Activated T-cell treated with anti-CD3 and anti-CD28 coated beads for 24 hours (primary cell): ENCODE measurements at places on chromosomes 2 and 18.

DNA sequence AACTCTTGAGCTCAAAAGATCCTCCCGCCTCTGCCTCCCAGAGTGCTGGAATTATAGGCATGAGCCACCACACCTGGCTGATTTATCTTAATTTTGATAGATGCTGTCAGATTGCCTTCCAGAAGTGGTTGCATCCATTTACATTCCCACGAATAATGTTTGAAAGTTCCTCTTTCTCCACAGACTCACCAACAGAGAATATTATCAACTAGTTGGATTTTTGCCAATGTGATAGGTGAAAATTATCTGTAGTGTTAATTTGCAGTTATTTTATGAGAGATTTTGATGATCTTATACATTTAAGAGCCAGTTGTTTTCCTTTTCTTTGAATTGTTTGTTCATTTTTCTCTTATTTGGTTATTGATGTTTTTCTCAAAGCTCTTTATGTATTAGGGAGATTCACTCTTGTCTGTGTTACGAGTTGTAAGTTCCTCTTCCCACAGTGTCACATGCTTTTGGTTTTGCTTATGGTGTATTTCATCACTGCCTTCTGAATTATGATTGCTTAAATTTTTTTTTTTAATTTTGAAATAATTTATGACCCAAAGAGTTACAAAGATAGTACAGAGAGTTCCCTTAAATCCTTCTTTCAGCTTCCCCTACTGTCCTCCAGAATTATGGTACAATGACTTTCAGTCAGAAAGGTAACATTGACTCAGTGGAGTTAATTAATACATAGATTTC, 20.7 kb upstream of the NT5DC4 start:
- no peak for DNase-seq

GRCh38 chr2:147100406-147101035, 744.3 kb upstream of the ACVR2A start:
- no peak for DNase-seq

DNA sequence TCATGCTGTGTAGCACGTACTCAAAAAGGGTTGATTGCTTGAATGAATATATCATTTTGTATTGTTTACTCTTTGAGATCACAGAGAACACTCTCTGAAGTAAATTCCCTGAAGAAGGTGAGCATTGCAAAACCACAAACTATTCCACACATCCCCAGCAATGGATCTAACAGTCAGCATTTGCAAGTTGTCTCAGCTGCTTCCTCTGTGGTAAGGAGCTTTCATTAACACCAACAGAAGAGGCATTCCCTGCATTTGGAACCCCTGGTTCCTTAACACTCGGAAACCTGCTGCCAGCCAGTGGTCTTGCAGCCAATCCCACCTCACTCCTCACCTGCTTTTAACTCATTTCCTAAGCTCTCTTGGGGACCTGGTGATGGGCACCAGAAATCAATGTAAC, 108.4 kb downstream of the IRS1 start:
- DNase-seq: no peak

DNA sequence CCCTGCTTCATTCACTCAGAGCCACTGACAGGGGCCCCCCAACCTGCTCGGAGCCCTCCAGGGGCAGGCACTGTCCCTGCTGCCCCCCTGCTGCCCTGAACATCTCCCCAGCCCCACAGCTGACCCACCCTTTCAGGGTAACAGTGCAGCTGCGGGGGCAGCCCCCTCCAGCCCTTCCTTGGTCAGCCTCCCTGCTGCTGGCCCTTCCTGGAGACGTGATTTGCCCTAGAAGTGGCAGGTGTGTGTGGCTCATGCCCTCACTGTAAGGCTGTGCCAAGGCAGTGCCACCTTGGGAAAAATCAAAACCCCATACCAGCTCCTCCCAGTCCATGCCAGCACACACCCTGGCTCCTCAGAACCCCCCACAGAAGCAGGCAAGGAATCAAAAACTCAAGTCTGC, 184.2 kb upstream of the HDAC4 start:
- no peak for DNase-seq

- no peak for DNase-seq
These were observed 49.9 kb upstream of the SERPINB2 start for GRCh38 chr18:63837590-63837989.

- DNase-seq: no peak
These were observed 78.4 kb upstream of the ARL5A start for GRCh38 chr2:151906633-151906998.

- DNase-seq: no peak
These were observed 33.5 kb downstream of the INPP4A start for GRCh38 chr2:98478088-98478551.

GRCh38 chr2:39413063-39413737, 23.9 kb downstream of the MAP4K3 start:
- DNase-seq: no peak

- DNase-seq: no peak
These were observed 271.2 kb downstream of the EN1 start for GRCh38 chr2:118576109-118576855.

DNA sequence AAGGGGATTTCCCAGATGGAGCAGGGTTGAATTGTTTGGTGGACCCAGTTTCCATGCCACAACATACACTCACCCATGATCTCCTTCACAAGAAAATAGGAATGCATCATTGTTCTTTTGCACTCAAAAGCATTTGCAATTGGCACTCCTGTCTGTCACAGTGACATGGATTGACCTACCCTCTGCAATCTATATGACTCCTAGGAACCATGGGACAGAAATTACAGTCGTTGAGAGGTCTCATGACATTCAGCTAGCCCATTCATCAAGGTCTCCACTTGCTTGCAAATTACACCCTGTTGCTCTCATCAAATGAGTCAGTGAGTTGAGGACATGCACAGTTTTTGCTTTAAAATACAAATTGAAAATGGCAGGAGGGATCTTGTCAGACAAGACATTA, 448.5 kb downstream of the LPIN1 start:
- no peak for DNase-seq

DNA sequence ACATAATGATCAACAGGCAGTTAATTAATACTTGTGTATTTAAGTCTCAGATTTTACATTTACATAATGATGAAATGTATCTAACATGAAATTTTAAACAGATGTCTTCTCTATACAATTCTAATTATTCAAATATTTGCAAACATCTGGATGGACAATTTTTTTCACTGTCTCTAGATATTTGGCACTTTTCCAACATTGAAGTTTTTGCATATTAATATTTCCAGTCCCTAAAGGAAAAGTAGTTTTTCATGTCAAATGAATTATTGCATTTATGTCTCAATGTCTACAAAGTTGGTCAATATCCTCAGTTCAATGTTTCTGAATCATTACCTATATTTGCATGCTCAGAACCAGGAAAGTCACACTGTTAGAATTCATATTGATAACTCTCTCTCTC, 560.9 kb upstream of the PKDCC start:
- DNase-seq: no peak

GRCh38 chr2:50602636-50603327, 429.1 kb downstream of the NRXN1 start:
- no peak for DNase-seq

DNA sequence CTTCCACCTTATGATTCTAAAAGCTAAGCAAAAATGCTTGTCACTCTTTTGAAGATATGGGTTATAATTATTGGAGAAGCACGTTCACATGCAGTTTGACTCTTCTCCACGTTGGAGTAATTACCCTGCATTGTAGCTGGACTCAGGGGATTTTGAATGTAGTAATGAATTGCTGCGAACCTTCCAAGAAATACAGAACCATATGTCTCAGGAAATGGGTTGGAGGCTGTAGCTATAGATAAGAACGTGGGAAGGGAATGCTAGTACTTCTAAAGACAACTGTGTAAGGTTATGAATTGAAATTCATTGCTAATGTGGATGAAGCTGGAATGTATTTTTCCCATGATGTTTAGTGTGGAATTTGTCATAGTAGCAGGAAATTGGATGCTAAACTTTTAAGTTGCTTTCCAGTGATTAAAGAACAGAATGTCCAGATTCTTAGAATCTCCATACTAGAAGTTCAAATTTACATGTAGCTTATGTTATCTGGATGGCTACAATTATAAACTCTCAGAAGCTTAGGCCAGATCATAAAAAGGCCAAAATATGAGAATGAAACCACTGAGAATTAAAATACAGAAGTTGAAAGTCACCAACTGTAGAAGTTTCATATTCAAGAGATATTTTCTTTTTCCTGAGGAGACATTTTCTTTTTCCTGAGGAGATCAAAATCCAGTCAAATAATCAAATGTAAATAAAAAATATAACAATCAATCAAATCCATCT, 27.3 kb upstream of the SPOPL start:
- DNase-seq: no peak

GRCh38 chr2:166381-166780, 97.5 kb downstream of the SH3YL1 start:
- DNase-seq: no peak

- DNase-seq: no peak
These were observed 1672.5 kb upstream of the DDX18 start for GRCh38 chr2:116141891-116142474.

DNA sequence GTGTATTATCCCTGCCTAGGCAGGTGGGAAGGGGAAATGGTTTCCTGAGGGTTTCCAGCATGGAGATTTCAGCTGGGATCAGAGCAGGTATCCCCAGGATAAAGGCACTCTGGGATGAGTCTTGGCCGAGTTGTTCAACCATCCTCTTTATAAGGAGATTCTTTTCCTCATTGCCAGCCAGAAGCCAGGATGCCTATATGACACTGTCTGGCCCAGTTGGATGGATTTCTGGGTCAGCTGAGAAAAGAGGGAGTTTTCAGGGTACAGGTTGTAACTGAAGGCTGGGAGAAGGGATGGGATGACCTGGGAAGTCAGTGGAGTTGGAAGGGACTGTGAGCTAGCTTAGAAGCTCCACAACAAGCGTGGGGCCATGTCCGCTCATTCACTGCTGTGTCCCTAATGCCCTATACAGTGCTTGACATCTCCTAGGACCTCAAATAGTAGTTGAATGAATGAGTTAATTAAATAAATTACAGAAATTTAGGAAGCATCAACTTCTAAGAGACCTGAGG, 8.3 kb downstream of the RHOB start:
- no peak for DNase-seq

- no peak for DNase-seq
These were observed 115.2 kb downstream of the NCKAP5 start for GRCh38 chr2:133453032-133453431.

GRCh38 chr2:145402706-145403277, 882.9 kb upstream of the ZEB2 start:
- DNase-seq: no peak

- no peak for DNase-seq
These were observed 29.5 kb downstream of the TNP1 start for GRCh38 chr2:216830346-216830745.
